Keratinocyte (primary cell): ENCODE measurements at places on chromosomes 6 and 20.
A peak's percentile ranks its signal among the peaks of the same experiment; 100 is the strongest.

DNA sequence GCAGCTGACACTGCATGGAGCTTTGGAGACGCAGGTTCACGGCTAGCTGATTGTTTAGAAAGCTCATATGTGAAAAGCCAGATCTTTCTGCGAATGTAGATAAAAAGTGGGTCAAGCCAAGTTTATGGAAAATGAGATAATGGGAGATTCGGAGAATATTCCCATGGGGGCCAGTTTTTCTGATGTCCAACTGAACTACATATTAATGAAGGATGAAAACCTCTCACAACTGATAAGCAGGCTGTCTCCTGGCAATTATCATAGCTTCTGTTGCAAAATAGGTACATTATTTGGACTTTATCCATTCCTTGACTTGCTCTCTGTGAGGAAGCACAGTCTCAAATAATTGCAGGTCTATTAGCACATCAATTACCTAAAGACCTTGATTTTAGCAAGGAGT, 21.1 kb downstream of the HDGFL1 start:
- DNase-seq, result no peak

DNA sequence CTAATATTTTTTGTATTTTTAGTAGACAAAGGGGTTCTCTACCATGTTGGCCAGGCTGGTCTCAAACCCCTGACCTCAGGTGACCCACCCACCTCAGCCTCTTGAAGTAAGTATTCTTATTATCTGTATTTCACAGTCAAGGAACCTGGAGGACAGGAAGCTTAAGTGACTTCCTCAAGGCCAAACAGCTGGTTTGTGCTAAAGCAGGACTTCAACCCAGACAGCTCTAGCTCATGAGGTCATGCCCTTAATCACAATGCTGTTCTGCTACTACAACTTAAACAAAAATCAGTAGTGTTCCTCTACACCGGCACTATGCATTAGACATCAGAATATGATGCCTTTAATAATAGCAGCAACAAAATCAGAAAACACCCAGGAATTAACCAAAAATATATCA, 168.9 kb downstream of the ADGB start:
- no peak for DNase-seq

GRCh38 chr6:156154896-156155295, 622.3 kb upstream of the ARID1B start:
- no peak for DNase-seq

DNA sequence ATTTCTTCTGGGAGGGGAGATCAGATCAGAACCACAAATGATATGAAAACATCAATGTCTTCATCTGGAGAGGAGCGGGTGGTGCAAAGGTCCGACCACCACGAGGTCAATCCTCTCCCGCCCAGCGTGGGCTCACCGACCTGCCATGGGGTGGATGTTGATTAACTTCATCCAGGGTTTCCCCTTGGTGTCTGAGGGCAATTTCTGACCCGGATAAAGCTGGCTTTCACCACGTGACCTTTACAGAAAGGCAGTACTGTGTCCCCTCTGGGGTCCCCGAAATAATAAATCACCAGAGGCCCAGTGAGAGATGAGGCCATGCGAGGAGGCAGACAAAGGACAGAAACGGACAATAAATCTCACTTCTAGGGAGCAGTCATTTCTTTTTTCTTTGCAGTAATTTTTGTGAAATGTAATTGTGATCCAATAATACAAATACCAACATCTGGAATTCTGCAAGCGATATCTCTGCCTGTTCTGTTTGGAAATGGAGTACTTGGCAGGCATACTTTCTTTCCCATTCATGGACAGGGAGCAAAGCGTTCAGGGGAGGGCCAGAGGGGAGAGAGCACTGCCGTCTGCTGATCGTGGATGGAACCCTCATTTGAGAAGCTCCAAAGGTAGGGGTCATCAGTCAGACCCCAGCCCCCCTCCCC, 55.1 kb upstream of the APCDD1L start:
- DNase-seq, result no peak

DNA sequence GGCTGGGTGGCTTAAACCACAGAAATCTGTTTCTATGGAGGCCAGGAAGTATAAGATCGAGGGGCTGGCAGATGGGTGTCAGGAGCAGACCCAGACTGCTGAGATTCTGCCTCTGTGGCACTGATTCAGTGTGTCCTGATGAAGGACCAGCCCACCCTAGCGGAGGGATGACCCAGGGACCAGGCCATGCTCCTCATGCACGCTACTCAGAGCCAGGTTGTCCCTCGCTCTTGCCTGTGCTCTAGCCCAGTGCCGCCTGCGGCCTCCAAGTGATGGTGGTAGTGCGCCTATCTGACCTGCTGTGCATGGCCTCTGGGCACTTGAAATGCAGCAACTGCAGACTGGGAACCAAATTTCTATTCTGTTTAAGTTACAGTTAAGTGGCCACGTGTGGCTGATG, 13.1 kb upstream of the APMAP start:
- DNase-seq, result no peak

GRCh38 chr6:79894939-79895338, 52.4 kb downstream of the ELOVL4 start:
- DNase-seq, result peak; percentile 48
